ENCODE measurements at places on chromosomes 4 and X.

GRCh38 chrX:18461431-18461830 is 36.0 kb downstream of the CDKL5 start:
- DNase-seq = no peak

GRCh38 chrX:38452603-38453002 is 100.2 kb downstream of the OTC start:
- no peak for DNase-seq

DNA sequence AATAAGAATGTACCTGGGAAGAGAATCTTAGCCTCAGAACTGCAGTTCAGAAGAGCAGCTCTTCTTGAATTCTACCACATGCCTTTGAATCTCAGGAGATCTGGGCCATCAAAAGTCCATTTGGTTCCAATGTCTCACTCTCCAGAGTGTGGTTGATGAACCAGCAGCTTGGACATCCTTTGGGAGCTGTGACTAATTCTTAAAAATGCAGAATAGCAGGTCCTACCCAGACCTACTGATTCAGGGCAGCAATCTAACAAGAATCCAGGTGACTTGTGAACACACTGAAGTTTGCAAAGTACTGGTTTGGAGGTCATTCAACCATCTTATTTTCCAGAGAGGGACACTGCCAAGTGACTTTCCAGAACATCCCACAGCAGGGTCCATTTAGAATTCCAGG is 244.7 kb downstream of the PACRGL start:
- DNase-seq = no peak

GRCh38 chr4:188714501-188714900 is 575.3 kb downstream of the TRIML1 start:
- no peak for DNase-seq

DNA sequence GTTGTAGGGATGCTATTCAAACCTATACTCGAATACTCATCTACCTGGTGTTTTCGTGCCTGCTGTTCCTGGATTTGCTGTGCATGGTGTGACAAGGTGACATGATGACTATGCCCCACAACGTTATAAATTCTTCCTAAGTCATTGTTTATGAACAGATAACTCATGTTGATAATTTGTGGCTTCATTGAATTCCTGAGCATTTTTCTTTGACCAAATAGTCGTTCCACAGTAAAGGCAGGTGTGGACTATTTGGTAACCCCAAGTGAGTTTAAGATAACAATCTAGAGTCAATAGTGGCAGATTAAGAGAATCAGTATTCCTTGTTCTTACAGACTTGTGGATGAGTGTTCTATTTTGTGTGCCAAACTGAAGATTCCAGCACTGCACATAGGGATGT is 59.9 kb downstream of the SNX25 start:
- DNase-seq = no peak

DNA sequence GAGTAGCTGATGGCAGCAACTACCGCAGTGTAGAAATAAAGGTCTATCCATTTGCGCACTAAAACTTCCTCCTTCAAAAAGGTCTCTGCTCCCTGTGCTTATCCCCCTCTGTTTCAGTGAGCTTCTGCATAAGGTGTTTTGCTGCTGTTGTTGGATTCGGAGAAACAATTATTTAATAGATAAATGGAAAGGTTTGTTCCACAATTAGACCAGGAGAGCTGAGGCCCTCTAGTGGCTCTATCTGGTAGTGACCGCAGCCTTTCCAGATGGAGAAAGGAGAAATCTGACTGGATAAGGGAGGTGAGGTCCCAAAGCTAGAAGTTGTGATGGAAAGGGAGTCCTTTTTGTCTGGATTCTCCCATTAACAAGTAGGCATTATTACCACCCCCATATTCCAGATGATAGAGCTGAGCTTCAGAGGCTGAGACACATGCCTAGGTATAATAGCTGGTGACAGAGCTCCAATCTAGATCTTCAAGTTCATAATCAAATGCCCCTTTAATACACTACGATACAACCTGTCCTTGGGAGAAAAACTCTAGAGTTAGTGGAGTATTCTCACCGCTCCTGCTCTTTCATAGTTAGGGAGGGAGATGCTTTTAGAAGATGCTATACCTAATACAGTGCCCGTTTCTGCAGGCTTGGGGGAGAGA is 5.1 kb upstream of the GABRQ start:
- no peak for DNase-seq

- no peak for DNase-seq
Measured at GRCh38 chrX:1153940-1154339, 58.5 kb downstream of the CRLF2 start.

- DNase-seq = no peak
Measured at GRCh38 chrX:74291964-74292807, 11.8 kb upstream of the ZCCHC13 start.

DNA sequence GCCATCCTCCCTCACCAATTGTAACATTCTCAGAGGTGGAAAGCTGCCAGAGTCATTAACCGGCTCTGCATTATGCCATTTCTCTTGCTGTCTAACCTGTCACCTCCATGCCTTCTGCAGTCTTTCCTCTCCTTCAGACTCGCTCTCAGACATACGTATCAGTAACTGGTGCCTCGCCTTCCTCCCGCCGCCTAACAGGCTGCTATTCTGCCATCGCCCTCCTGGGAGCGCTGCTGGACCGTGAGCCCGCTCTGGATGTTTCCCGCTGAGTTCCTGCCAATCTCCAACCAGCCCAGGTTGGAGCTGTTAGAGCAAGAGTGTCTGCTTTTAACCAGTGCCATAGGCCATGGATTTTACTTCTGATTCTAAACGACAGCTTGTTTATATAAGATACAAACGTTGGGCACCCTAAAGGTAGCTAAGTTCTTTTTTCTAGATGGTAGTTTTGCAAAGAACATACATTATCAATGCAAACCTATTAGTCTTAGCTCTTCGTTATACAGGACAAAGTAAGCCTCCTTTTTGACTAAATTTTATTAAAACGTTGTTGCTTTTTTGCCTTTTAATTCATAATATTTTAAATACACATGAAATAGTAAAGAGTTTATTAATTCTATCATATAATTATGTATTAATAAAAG is 59.5 kb upstream of the NEIL3 start:
- no peak for DNase-seq

GRCh38 chr4:179307297-179308136 is 1865.3 kb upstream of the AGA start:
- DNase-seq = no peak

GRCh38 chr4:186743261-186743660 is 19.6 kb upstream of the FAT1 start:
- no peak for DNase-seq

DNA sequence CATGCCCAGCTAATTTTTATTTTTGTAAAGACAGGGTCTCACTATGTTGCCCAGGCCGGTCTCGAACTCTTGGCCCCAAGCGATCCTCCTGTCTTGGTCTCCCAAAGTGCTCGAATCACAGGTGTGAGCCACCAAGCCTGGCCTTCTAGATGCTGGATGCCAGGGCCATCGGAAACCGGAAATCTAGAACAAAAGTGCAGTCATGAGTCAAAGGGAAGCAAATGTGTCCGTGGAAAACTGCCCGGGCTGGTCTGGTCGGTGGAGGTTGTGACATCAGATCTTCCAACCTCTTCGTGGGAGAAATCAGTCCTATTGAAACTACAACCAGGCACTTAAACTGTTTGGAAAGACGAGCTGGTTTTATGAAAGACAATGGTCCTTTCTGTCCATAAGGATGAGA is 92.3 kb upstream of the SHOX start:
- DNase-seq = no peak

DNA sequence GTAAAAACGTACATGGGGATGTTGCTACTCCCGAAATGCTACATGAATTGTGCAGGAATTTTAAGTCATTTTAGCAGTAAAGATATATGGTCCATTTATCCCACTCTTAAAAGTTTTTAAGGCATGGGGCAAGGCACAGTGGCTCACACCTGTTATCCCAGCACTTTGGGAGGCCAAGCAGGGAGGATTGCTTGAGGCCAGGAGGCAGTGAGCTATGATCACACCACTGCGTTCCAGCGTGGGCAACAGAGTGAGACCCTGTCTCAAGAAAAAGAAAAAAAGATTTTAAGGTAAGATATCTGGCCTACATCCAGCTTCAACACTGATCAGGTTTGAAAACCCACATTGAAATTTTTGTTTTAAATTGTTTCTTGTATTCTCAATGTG is 1.2 kb upstream of the SEC24D start:
- no peak for DNase-seq

DNA sequence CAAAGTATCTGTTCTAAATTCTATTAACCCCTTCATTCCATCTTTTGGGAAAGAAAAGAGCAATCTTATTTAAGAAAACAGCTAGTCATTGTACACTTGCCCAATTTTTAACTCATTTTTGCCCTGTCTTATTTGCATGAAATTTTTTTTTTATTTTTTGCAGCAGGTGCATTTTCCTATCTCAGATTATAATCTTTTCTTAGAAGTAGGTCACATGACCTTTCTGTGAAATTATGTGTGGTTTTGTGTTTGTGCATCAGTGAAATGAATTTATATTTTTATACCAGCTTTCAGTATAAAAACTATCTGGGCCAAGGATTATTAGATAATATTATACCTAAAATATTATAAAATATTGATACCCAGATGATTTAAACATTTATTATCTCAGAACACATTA is 145.6 kb downstream of the INPP4B start:
- no peak for DNase-seq

DNA sequence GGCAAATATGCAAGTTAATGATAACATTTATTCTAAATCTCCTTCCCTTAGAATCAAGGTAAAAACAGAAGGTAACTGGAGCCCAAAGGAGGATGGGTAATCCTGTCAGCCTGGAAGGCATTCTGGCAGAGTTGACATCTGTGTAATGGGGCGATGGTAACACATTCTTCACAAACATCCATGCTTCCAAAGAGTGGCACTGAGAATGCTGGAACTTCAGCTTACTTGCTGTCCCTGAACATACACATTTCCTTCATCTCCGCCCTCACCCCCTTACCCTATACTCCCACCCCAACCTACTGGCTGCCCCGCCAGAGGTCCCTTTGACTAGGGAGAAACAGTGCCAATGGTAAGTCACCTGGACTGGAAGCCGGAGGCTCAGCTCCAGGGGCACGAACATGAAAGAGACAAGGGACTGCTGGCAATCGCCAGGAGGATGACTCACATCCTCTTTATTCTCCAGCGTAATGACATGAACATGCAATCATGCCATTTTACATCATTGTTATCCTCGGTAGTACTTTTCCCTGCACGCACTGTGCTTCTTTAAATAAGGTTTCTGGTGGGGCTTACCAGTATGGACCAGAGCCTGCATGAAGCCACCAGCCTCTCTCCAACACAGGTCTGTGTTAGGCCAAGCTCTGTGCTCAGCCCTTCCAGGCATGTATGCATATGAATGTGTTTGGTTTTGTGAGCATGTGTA is 694.2 kb upstream of the TENM3 start:
- no peak for DNase-seq

DNA sequence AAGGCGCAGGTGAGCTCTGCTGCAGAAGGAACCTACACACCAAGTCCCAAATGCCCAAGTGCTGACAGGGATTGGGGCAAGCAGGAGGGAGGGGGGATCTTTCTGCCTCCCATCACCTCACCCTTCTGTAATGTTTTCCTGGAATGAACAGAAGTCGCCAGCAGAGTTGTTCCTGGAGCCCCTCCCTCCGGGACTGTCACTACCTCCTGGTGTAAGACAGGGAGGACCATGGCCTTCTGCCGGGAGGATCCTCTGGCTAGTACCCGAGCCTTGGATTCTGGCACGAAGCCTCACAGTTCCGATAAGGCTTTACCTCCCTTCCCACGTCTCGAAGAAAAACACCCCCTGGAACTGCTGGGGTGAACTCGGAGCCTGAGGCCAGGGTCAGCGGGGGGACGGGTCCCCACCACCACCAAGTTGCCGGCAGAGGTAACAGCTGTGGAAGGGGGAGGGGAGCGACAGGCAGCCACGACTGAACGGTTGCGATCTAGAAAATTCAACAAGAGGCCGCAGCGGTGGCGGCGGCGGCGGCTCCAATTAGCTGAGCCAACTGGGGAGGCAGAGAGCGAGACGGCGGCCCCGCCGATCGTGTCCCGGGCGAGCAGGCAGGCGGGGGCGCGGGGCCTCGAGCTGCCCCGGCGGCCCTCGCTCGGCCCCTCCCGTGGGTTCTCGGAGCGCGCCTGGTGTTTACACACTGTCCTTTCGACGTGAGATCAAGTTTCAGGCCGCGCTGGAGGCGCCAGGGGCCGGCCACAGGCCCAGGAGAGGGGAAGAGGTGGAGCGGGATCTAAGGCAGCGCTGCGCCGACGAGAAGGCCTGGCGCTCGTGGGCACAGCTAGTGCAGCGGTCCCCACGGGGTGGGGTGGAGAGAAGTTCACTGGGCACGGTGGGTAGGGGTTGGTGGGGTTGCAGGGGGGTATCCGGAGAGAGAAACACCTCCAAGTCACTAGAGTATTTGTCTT is 53.7 kb upstream of the BCOR start:
- no peak for DNase-seq

- no peak for DNase-seq
Measured at GRCh38 chrX:26234177-26234576, 18.2 kb downstream of the MAGEB5 start.

DNA sequence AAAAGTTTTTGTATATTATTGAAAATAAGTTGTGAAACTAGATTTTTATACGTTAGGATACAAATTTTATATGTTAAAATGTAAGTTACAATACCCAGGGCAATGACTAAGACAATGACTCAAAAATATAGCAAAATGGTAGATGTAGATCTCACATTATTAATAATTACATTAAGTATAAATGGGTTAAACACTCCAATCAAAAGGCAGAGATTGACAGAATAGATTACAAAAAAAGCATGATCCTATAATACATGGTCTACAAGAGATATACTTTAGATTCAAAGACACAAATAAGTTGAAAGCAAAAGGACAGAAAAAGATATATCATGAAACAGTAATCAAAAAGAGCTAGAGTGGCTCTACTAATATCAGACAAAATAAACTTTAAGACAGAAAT is 210.9 kb upstream of the NHS start:
- DNase-seq = no peak

DNA sequence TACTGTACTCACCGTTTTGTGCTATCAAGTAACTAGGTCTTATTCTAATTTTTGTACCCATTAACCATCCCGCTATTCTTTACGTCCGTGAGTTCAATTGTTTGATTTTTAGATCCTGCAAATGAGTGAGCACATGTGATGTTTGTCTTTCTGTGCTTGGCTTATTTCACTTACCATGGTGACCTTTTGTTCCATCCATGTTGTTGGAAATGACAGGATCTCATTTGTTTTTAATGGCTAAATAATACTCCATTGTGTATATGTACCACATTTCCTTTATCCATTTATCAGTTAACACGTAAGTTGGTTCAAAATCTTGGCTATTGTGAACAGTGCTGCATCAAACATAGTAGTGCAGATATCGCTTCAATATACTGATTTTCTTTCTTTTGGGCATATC is 48.3 kb downstream of the USP9X start:
- DNase-seq = no peak

DNA sequence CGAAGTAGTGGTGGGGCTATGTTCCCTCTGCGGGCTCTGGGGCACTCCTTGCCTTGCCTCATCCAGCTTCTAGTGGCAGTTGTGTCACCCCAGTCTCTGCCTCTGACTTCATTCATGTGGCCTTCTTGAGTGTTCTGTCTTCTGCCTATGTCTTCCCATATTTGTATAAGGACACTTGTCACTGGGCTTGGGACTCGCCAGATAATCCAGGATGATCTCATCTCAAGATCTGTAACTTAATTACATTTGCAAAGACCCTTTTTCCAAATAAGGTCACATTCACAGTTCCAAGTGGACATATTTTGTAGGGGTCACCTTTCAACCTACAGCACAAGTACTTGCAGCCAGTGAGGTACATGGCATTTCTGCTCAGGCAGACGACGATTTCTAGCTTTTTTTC is 30.3 kb upstream of the CLDN24 start:
- no peak for DNase-seq

GRCh38 chr4:1362521-1362920 is 15.5 kb downstream of the UVSSA start:
- DNase-seq = no peak

All from cortex of kidney (tissue), 1 donor.